ENCODE measurements at places on chromosomes 3 and 15.

- no peak for DNase-seq
These were observed 12.0 kb downstream of the TMED3 start for GRCh38 chr15:79322945-79323344.

DNA sequence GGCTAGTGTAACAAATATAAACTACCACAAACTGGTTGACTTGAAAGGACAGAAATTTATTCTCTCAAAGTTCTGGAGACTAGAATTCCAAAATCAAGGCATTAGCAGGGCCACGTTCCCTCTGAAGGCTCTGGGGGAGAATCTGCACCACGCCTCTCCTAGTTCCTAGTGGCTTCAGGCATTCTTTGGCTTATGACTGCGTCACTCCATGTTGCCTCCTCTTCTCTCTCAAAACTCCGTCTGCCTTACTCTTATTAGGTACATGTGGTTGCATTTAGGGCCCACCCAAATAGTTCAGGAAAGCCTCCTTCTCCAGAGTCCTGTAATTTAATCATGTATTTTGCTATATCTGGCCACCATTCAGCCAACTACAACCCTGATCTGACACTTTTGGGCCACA lies 174.8 kb downstream of the PEX5L start:
- no peak for DNase-seq

- DNase-seq: no peak
These were observed 201.2 kb upstream of the NSMCE3 start for GRCh38 chr15:29470794-29471193.

DNA sequence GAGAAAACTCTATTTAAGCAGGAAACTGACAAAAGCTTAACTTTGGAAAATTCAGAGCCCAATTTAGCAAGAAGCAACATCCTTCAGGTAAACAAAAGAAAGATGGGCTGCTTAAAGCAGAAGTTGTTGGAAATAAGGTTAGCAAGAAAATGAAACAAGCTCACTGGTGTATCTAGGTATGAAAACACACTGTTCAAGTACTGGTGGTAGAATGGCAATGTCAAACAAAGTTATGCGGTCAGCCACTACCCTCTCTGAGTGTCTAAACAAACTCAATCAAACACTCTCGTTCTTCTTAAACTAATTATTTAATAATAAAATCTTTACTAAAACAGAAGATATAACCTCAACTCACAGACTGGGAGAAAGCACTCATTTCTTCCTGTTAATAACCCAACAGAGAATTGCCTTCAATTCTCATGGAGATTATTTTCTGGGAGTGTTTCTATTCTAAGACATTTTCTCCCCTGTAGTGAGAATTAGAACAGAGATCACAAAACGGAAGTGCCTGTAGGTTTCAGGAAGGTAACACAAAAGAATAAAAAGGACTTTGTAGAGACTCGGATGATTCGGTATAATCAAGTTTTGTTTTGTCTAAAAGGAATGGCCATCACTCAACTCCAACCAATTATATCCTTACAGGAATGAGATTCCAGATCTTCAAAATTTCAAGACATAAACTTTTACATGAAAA lies 28.9 kb downstream of the PRICKLE2 start:
- no peak for DNase-seq

DNA sequence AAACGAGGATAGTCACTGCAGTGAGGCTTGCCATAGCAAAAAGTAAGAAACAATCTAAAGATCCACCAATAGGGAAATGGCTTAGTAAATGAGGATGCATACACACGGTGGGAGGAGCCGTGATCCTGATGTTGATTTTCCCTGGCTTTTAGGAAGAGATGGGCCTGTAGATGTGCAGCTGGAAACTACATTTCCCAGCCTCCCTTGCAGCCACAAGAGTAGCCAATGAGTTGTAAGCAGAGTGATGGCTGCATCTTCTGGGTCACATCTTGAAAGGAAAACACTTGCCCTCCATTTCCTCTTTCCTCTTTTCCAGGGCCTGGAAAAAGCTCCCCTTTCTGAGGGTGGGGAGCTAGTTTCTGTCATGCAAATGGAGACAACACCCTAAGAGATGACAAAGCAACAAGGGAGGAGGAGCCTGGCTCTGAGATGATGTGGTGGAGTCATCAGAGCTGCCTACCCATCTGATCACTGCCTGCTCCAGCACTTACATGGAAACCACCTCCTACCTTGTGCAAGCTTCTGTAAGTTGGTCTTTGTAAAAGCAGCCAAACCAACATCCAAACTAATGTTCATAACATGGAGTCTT lies 139.1 kb downstream of the TLE3 start:
- no peak for DNase-seq

DNA sequence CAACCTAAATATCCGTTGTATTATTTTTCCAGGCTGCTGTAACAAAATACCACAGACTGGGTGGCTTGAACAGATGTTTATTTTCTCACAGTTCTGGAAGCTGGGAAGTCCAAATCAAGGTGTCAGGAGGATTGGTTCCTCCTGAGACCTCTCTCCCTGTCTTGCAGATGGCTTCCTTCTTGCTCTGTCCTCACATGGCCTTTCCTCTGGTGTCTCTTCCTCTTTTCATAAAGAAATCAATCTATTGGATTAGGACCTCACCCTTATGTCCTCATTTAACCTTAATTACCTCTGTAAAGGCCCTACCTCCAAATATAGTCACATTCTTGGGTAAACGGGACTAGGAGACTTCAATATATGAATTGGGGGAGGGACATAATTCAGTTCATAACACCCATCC lies 89.2 kb upstream of the PLCL2 start:
- no peak for DNase-seq

DNA sequence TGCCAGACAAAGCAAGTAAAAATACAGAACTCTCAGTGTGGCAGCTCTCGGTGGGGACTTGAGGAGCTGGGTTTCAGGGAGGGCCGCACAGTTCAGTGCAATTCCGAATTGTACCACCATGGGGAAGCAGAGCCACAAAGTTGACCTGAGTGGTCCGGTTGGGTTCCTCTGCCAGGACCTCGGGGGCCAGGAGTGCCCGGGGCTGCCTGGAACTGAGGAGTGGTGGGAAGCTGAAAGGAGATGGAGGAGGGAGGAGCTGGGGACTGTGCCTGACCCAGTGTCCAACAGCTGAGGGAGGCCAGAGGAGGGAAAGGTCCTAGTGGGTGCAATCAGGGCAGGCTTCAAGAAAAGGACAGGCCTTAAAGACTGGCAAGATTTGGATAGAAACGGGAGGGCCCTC lies 32.2 kb upstream of the TRH start:
- DNase-seq: peak; percentile 92

DNA sequence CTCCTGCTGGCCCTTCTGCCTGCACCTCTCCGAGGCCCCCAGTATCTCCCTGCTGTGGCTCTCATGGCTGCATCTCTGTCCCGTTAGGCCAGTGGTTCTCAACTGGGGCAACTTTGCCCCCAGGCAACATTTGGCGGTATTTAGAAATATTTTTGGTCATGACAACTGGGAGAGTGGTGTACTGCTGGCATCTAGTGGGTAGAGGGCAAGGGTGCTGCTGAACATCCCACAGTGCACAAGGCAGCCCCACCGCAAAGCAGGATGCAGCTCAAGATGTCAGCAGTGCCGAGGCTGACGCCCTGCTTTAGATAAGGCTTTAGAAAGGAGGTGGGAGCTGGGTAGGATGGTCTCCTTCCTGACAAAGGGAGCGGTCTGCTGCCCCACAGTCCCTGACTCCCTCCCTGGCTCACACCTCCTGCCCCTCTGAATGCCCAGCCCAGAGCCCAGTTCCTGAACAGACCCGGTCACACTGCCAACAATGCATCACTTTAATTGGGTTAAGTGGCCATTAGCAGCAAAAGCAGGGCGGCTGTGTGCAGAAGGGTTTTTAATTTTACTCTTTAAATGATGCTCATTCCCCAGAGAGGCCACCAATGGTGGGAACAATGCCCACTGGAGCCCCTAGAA lies 68.8 kb upstream of the TMEM115 start:
- peak; percentile 79 for DNase-seq

GRCh38 chr3:13189639-13190377 lies 116.6 kb upstream of the IQSEC1 start:
- no peak for DNase-seq

DNA sequence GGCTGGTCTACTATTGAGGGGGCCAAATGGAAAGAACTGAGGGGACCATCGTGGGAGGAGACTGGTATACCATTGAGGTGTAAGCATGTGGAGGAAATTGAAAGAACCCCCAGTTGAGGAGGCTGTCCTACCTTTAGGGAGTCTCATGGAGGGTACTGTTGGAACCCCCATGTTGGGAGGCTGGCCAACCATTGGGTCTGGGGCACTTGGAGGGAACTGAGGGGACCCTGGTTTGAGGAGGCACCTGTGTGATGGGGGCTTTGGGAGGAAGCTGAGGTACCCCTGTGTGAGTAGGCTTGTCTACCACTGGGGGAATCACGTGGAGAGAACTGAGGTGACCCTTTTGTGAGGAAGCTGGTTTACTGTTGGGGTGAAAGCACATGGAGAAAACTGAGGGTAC lies 157.5 kb downstream of the FBLN2 start:
- no peak for DNase-seq

GRCh38 chr3:57673156-57673555 lies 19.7 kb downstream of the DENND6A start:
- no peak for DNase-seq
